ENCODE measurements at places on chromosomes 4 and X. TPM values are rescaled to one million over a fixed set of nuclear protein-coding genes. Genes with fewer than 3 reads are reported as not detected.
A peak's percentile ranks its signal among the peaks of the same experiment; 100 is the strongest.

UGT8 gene
- 0.17 TPM for total RNA-seq

GRCh38 chr4:27278615-27279375 is 418.2 kb downstream of the STIM2 start:
- no peak for DNase-seq
- no peak overlapping the region for H3K27ac ChIP-seq
- no peaks in the 10 kb centered on the region for H3K27me3 ChIP-seq
- no peaks in the 10 kb centered on the region for H3K36me3 ChIP-seq
- H3K4me1 ChIP-seq = no peaks in the 10 kb centered on the region

GRCh38 chr4:47442980-47443379 is 20.5 kb downstream of the COMMD8 start:
- H3K27me3 ChIP-seq = no peaks in the 10 kb centered on the region
- H3K4me1 ChIP-seq = peaks cover 4% of the 10 kb centered on the region
- H3K27ac ChIP-seq = no peak overlapping the region
- H3K4me3 ChIP-seq = peak overlapping the region; percentile 4
- no peak for DNase-seq

PPM1K gene
- 82.7 TPM for total RNA-seq

DNA sequence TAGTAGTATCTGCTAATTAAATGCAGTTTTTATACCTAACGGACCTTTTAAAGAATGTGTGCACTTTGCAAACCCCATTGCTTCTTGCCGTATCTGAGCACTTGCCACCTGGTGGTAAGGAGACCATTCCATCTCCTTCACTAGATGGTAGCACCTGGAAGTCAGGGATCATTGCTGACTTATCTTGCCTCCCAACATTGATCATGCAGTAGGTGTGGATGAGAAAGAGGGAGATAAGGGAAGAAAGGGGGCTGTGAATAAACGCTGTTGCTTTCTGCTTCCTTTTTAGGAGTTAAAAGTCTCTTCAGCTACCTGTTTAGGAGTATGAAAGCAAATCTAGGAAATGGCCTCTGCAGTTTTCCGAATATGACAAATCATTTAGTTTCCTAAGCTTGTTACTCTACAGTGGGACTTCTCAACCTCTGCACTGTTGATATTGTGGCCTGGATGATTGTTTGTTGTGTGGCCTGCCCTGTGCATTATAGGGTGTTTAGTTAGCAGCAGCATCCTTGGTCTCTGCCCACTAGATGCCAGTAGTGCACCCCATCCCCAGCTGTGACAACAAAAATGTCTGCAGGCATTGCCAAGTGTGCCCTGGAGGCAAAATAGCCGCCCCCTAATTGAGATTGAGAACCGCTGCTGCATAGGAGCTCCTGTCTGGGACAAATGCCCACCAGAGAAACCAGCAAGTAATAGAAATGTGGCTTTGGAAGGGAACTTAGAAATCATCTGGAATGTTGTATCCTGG is 38.8 kb downstream of the GAB1 start:
- H3K4me1 ChIP-seq = no peaks in the 10 kb centered on the region
- H3K27ac ChIP-seq = no peak overlapping the region
- no peak for DNase-seq

ALAS2 gene
- not detected for total RNA-seq

DNA sequence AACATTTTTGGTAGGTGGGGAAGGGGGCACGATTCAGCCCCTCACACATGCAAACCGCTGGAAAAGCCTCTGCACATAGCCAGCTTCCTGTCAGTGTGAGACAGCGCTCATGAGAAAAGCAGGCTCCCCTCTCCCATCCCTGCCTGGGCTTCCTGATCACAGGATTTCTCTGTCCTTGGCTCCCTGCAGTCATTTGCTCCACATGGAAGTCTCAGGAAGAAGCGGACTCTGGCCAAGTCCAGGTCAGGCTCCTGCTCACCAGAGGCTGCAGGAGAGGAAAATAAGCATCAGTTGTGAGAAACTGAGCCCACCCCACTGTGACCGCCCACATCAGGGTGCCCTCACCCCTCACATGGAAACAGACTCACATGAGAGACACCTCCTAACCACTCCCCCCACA is 664.3 kb upstream of the TENM3 start:
- no peak for DNase-seq
- no peak overlapping the region for H3K4me3 ChIP-seq
- H3K27me3 ChIP-seq = no peaks in the 10 kb centered on the region
- H3K27ac ChIP-seq = no peak overlapping the region
- H3K4me1 ChIP-seq = no peaks in the 10 kb centered on the region

DNA sequence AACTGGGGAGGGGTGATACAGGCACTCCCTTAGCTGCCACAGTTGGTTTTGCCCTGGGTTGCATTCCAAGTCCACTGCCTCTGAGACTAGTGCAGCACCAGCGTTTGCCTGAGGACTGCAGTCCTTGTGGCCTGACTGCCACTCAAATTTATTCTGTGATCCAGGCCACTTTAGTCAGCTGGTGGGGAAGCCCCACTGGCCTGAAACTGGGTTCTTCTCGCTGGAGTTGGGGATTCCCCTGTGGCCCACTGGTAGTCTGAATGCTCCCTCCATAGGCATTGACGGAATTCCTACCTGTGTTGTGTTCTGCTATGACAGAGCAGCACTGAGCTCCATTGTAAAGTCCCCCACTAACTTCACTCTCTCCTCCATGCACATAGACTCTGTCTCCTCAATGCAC is 63.8 kb downstream of the PTPN13 start:
- H3K27me3 ChIP-seq = no peaks in the 10 kb centered on the region
- H3K4me3 ChIP-seq = no peak overlapping the region
- no peaks in the 10 kb centered on the region for H3K4me1 ChIP-seq
- DNase-seq = no peak

TLR8 gene
- 0.11 TPM for total RNA-seq

GRCh38 chr4:111074523-111075114 is 451.7 kb upstream of the PITX2 start:
- H3K4me1 ChIP-seq = no peaks in the 10 kb centered on the region
- H3K4me3 ChIP-seq = no peak overlapping the region
- H3K36me3 ChIP-seq = peaks cover 1% of the 10 kb centered on the region
- no peaks in the 10 kb centered on the region for H3K27me3 ChIP-seq
- DNase-seq = no peak

DNA sequence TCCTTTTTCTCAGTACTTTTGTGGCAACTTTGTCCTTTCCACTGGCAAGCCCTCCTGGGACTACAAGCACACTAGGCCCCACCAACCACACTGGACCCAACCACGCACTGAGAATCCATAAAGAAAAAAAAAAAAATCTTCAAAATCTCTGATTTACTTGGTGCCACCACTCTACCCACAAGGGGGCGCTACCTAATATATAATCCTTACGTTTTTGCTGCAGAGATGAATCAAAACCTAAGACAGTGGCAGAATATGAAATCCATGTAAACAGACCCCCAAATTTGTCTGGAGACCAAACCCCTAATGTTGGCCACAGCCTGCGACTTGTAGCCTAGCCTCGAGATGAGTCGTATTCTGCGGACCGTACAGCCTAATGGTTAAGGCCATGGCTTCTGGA is 63.5 kb upstream of the ARHGAP36 start:
- no peaks in the 10 kb centered on the region for H3K27me3 ChIP-seq
- no peaks in the 10 kb centered on the region for H3K36me3 ChIP-seq
- no peaks in the 10 kb centered on the region for H3K4me1 ChIP-seq
- no peak overlapping the region for H3K27ac ChIP-seq

DNA sequence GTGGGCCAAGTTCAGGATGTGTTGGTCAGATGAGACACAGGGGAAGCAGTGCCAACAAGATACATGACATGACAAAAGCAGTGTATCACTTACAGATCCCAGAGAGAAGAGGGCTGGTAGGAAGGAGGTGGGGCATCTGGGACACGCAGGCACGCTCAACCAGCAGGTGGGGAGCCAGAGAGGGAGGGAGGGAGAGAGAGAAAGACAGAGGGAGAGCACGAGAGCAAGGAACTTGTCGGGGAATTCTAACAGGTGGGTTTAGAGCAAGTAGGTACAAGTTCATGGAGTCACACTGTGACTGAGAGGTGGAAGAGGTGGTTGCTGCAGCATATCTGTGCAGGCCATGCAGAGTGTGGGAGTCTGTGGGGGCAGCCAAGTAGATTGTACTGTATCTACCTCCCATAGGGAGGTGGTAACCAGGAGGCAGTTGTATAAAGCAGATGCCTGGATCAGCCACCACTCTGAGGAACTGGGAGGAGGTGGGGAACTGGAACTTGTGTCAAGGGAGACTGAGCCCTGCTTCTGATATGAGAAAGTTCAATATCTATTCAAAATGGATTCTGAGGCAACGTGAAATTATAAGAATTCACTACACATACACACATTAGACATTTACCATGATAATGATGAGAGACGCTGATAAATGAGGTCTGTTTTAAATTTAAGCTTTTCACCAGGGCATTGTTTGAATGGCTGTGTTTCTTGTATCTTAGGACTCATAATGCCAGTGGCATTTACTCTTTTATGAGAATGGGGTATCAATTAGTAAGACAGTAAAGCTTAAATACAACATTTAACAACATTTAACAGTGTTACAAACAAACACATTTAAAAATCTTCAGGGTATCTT is 43.7 kb downstream of the BBS12 start:
- no peak overlapping the region for H3K4me3 ChIP-seq
- no peak for DNase-seq

DCX gene
- not detected for total RNA-seq

GTPBP6 gene
- total RNA-seq = 64.5 TPM

P2RY8 gene
- total RNA-seq = 87.6 TPM

GRCh38 chr4:140112576-140112975 is 41.4 kb downstream of the MAML3 start:
- H3K4me3 ChIP-seq = no peak overlapping the region
- H3K36me3 ChIP-seq = peaks cover 5% of the 10 kb centered on the region
- H3K27me3 ChIP-seq = no peaks in the 10 kb centered on the region
- H3K4me1 ChIP-seq = peaks cover 41% of the 10 kb centered on the region
- DNase-seq = no peak
- no peak overlapping the region for H3K27ac ChIP-seq

DNA sequence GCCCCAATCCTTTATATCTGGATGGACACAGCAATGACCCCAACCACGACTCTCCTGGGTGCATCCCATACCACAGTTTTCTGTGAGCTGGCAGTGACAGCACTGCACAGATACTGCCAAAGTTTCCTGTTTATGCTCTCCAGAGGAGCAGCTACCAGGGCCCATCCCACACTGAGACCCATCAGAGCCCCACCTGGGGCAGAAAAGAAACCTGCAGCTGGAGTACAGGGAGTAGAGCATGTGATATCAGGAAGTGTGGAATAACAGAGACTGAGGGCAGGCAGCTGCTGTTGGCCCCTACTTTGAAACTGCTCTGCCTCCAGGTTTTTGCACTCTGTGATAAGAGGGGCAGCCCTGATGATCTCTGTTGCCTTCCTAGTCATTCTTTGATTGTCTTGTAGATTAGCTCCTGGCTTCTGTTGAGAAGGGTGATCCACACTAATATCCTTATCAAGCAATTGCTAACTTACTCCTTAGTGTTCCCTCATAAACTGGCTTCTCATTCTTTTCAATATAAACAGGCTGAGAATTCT is 526.3 kb upstream of the TECRL start:
- no peaks in the 10 kb centered on the region for H3K36me3 ChIP-seq
- no peak for DNase-seq
- H3K27me3 ChIP-seq = no peaks in the 10 kb centered on the region
- H3K4me3 ChIP-seq = no peak overlapping the region
- H3K4me1 ChIP-seq = no peaks in the 10 kb centered on the region

- no peaks in the 10 kb centered on the region for H3K4me1 ChIP-seq
- H3K27ac ChIP-seq = no peak overlapping the region
- DNase-seq = no peak
- no peak overlapping the region for H3K4me3 ChIP-seq
- H3K27me3 ChIP-seq = peaks cover 7% of the 10 kb centered on the region
- no peaks in the 10 kb centered on the region for H3K36me3 ChIP-seq
Observed at GRCh38 chr4:152983774-152984411, 47.8 kb downstream of the FHDC1 start.

DNA sequence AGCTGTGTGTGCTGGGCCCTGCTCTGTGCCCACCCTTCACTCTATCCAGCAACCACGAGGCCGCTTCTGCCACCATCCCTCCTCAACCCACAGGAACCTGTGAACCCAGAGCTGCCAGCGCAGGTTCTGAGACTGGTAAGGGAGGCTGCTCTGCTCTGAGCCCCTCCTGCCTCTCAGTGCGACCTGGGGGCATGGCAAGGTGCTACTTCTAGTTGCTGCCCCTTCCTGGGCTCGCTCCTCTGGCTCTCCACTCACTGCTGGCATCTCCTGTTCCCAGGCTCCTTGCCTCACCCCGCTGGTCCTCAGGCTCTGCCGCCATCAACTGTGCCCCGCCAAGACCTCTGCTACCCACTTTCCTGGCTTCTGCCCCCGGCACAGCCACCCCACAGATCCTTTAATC is 39.3 kb downstream of the RNF212 start:
- H3K27me3 ChIP-seq = peaks cover 5% of the 10 kb centered on the region
- H3K36me3 ChIP-seq = no peaks in the 10 kb centered on the region
- DNase-seq = no peak
- H3K4me1 ChIP-seq = peaks cover 11% of the 10 kb centered on the region
- H3K27ac ChIP-seq = no peak overlapping the region

- H3K27ac ChIP-seq = no peak overlapping the region
- H3K36me3 ChIP-seq = no peaks in the 10 kb centered on the region
- H3K27me3 ChIP-seq = no peaks in the 10 kb centered on the region
- no peak for DNase-seq
- H3K4me1 ChIP-seq = no peaks in the 10 kb centered on the region
Observed at GRCh38 chr4:105965183-105965800, 70.0 kb downstream of the NPNT start.

- no peak overlapping the region for H3K27ac ChIP-seq
- no peaks in the 10 kb centered on the region for H3K36me3 ChIP-seq
- DNase-seq = no peak
- H3K27me3 ChIP-seq = no peaks in the 10 kb centered on the region
- no peaks in the 10 kb centered on the region for H3K4me1 ChIP-seq
Observed at GRCh38 chr4:85154591-85154990, 188.1 kb upstream of the WDFY3 start.

DNA sequence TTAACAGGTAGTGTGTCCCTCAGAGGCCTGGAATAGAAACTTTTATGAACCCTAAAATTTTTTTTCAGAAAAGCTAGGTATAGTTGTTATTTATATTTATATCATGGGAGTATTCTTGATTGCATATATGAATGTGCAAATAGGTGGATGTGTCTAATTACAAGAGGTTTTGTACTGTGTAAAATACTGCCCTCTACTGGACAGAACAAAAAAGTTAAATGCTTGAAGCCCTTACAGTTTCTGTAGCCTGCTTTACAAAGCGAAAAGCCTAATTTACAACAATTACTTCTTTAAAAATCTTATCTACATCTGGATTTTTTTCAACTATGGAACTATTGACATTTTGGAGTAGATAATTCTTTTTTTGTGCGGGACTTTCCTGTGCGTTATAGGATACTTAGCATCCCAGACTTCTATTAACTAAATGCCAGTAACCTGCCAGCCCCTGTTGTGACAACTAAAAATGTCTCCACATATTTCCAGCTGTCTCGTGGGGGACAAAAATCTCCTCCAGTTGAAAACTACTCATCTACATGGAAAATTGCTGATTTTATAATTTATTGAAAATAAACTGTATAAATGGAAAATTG is 35.1 kb downstream of the ENPEP start:
- H3K4me1 ChIP-seq = peaks cover 6% of the 10 kb centered on the region
- H3K36me3 ChIP-seq = no peaks in the 10 kb centered on the region
- DNase-seq = no peak
- H3K27me3 ChIP-seq = peaks cover 2% of the 10 kb centered on the region
- H3K4me3 ChIP-seq = no peak overlapping the region

GRCh38 chr4:6857009-6857882 is 52.4 kb upstream of the TBC1D14 start:
- H3K27me3 ChIP-seq = no peaks in the 10 kb centered on the region
- H3K27ac ChIP-seq = no peak overlapping the region
- H3K4me3 ChIP-seq = no peak overlapping the region
- peaks cover 34% of the 10 kb centered on the region for H3K36me3 ChIP-seq
- DNase-seq = no peak
- H3K4me1 ChIP-seq = peaks cover 13% of the 10 kb centered on the region

- H3K4me1 ChIP-seq = peaks cover 9% of the 10 kb centered on the region
- no peaks in the 10 kb centered on the region for H3K27me3 ChIP-seq
- H3K4me3 ChIP-seq = peak overlapping the region; percentile 33
- H3K27ac ChIP-seq = no peak overlapping the region
- H3K36me3 ChIP-seq = no peaks in the 10 kb centered on the region
Observed at GRCh38 chrX:41449131-41449530, 2.0 kb downstream of the NYX start.

Data from activated naive CD8-positive, alpha-beta T cell treated with anti-CD3 and anti-CD28 coated beads, Interleukin-2, amount 10 ng/mL, durations not matched to agents 7 days and 5 days (primary cell).